ENCODE measurements at places on chromosomes 6 and 20. TPM values are rescaled to one million over a fixed set of nuclear protein-coding genes. Genes with fewer than 3 reads are reported as not detected.

Gene VAPB
- total RNA-seq: 50.8 TPM

DNA sequence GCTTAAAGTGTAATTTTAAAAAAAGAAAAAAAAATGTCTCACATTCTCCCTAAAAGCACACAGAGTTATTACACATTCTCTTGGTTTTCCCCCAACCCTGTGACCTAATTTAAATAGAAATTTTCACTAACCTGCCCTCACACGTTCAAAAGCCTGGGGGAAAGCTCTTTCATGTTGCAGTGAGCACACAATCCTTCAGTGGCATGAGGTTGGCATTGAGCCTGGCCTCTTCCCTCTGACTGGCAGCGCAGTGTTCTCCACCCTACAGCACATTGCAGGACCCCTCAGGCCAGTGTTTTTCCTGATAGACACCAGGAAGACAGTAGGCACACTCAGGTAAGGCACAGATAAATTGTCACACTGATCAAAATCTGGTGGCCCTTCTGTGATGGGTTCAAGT is 34.1 kb downstream of the TNFRSF21 start:
- DNase-seq: no peak

- no peak for DNase-seq
Measured at GRCh38 chr20:36998652-36999051, 47.1 kb upstream of the SAMHD1 start.

- DNase-seq: no peak
Measured at GRCh38 chr6:13447949-13448724, 39.3 kb downstream of the GFOD1 start.

GRCh38 chr6:157861814-157862213 is 38.8 kb downstream of the SNX9 start:
- no peak for DNase-seq

DNA sequence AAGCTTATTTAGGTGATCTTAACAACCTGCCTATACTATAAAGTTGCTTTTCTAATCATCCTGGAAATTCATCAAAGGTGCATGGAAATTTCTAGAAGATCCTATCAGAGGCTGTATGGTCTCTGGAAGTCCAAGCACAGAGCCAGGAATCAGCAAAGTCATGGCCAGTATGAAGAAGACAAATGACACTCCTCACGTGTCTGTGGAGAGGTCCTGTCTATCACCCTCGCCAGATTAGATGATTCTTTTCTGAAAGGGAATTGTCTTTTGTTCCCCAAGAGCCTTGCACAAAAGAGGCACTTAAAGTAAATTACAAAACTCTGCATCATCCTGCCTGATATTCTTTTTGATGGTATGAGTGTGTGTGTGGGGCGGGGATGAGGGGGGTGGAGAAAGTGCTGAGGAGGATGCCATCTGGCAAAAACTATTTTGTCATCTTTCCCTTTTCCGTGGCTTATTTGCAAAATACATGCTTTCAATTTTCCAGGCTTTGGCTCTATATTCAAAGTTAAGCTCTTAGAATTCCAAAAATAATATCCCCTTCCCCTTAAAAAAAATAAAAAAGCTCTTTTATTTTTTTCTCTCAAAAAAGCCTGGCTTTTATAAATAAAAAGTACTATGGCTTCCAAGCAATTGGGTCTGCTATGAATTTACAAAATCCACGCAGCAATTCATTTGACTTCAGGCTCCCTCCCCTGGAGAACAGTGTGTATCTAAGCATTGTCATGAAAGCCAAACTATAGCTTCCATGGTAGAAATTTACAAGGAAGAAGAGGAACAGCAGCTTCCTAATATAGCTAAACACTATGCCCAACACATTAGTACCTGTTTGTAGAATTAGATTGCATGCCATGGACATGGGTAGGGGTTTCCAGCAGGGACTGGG is 185.2 kb upstream of the ARG1 start:
- DNase-seq: no peak

GRCh38 chr6:48318670-48319069 is 207.7 kb upstream of the PTCHD4 start:
- DNase-seq: no peak

- no peak for DNase-seq
Measured at GRCh38 chr6:154241581-154241980, 115.0 kb downstream of the IPCEF1 start.

DNA sequence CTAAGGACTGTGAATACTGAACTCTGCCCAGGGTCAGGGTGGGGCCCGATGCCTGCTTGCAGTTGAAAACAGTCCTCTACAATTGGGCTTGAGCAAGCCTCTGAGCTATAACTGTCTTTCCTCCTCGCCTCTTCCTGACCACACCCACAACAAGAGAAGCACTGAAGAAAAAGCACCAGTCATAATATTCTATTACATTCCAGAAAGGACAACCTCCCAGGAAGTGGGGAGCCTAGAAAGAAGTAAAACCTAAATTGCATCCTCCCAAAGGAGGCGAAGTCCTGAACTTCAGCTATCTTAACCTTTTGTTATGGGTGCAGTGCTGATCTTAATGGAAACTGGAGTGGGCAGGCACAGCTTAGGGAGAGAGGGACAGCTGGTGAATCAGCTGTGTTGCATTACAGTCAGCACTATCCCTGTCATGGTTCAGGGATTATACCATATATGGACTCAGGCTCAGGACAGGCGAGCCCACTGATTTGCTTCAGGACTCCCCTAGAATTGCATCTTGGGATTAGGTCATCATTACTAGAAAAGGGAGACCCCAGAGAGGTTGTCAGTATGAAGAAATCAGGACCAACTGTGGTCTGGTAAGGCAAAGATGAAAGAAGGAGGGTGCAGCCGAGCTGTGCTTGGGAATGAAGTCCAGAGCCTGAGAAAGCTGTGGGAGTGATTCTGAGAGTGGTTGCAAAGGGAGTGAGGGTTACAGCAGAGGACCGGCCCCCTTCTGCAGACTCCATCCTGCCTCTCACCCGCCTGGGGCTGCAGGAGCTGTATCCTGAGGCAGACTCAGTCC is 18.3 kb upstream of the TRAM2 start:
- no peak for DNase-seq

GRCh38 chr6:167998215-167998614 is 744 bp downstream of the KIF25 start:
- DNase-seq: no peak

- DNase-seq: no peak
Measured at GRCh38 chr6:143515061-143515760, 3.7 kb upstream of the FUCA2 start.

DNA sequence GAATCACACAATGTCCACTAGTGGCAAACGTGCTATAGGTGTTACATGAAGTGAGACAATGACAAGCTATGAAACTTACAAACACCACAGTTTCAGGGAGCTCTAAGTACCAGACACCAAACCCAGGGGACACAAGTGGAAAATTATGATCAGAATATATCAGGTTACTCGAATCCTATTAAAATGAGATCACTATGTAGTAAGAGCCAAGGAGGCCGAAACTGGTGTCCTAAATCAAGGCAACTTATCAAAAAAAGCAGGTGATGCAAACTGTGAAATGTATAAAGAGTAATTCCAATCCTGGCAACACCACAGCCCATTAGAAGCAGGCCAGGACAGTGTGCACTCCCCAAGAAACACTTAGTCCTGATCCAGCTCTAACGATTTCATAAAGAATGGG is 100.3 kb downstream of the ARHGAP18 start:
- no peak for DNase-seq

Measured in K562 (cell line).